ENCODE measurements at places on chromosomes 2 and 18. TPM values are rescaled to one million over a fixed set of nuclear protein-coding genes. Genes with fewer than 3 reads are reported as not detected.
A peak's percentile ranks its signal among the peaks of the same experiment; 100 is the strongest.

The GRP gene
- 1.1 TPM for polyA plus RNA-seq

GRCh38 chr2:97774425-97774824, 61.0 kb downstream of the ZAP70 start:
- no peak for DNase-seq

- DNase-seq = no peak
These were observed 22.4 kb upstream of the NAGK start for GRCh38 chr2:71045865-71046548.

The KCNIP3 gene
- 12.4 TPM for polyA plus RNA-seq

GRCh38 chr18:77985526-77986281, 736.1 kb downstream of the GALR1 start:
- no peak for DNase-seq

The CD28 gene
- polyA plus RNA-seq = 2.5 TPM

GRCh38 chr2:103788389-103788788, 1026.6 kb downstream of the TMEM182 start:
- DNase-seq = no peak

The DPP4 gene
- polyA plus RNA-seq = 157 TPM

- DNase-seq = no peak
These were observed 308.6 kb upstream of the TNP1 start for GRCh38 chr2:217168496-217168895.

The COLEC11 gene
- polyA plus RNA-seq = 3.0 TPM

- no peak for DNase-seq
These were observed 31.0 kb upstream of the GALNT3 start for GRCh38 chr2:165825041-165825440.

DNA sequence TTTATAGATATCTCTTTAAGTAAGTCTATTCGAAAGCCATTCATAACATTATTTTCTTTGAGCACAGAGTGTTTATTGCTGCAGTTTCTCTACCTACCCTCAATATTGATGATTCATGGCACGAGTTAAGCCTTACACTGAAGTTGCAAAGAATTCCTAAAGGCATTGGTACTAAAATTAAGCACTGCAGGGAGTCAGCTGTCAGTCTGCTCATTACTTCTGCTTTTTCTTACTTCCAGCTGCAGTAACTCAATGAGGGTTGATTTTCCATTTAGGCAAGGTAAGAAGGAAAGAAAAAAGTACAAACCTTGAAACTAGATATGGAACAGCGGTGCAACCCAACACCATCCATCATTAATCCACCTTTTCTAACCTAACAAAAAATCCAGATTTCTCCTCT, 65.2 kb downstream of the RNF152 start:
- no peak for DNase-seq

DNA sequence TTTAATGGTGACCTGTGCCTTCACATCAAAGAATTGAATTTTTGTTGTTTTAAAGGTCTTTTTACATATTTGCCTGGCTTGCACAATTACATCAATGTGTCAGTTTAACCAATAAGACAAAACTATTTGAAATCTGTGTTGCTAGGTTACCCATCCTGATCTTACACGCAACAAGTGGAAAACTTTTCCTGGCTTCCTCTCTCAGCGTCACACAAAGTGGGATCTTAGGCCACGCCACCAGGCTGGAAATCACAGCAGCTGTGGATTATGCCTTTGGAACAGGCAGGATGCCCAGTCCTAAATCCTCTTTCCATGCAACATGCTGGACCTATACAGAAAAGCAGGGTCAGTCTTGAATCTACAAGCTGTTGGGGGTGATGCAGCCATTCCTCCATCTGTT, 298.2 kb upstream of the HNRNPA3 start:
- DNase-seq = no peak

The ARHGEF33 gene
- 2.2 TPM for polyA plus RNA-seq

GRCh38 chr2:200658278-200658864, 72.6 kb downstream of the AOX1 start:
- no peak for DNase-seq

GRCh38 chr2:208280933-208281332, 14.9 kb downstream of the PIKFYVE start:
- no peak for DNase-seq

DNA sequence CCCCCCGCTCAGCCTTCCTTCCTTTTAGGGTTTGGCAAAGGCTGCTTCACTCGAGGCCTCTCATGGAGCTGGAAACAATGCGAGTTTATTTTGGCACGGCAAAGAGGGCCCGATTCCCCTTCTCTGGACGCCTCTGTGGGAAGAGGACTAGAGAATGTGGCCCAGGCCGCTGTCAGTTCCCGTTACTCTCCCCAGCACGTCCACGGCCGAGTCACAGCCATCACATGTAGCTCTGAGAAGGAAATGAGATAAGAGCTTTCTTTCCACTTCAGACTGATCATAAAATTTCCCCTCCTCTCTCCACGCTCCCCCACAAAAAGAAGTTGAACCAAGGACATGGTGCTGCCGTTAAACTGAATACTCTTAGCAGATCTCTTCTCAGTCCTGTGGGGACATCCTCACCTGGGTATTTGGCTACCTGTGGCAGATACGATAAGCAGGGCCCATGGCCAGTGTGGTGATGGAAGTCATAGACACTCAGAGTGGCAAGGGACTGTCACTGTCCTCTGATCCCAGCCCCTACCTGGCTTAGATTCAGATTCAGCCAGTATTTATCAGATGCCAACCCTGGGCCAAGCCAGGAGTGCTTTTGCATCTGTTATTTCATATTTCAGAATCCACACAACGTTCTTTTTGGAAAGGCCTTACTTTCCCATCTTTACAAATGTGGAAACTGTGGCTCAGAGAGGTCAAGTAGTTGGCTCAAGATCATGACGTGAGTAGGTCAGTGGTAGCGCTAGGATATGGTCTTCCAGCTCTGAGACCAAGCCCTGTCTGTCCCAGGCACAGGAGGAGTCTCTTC, 101.2 kb downstream of the MCFD2 start:
- peak; percentile 74 for DNase-seq

DNA sequence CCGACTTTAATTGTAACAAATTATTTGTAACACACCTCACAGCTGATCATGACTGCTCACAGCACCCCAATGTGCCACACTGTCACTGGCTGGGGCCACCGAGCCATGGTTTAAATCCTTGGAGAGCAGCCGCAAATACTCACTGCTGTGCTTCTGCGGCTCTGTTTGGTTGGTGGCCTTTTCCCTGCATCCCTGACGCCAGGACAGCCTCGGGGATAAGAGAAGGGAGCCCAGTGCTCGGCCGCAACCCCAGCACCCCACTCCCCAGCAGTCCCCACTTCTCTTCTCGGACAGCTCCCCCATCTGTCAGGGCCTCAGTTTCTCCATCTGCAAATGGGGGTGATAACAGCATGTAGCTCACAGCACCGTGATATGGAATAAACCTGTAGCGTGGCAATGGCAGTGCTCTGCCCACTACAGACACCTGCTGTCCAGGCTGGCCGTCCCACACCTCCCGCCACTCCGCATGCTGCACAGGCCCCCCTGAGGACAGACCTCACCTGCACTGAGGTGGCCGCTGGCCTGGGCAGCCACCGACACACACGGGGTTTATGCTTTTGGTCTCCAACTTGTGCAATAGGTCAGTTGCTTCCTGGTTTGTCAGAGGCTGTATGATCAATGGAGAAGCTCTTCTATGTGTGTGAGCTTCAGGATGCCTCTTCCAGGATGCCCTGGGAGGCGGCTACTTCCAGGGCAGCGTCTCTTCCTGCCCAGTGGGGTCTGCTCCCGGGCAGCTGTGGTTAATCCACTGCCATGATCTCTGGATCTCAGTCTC, 87.1 kb downstream of the NDUFA10 start:
- no peak for DNase-seq

GRCh38 chr2:215870986-215871385, 142.4 kb downstream of the MREG start:
- no peak for DNase-seq

All from renal cortex interstitium (tissue), 15 donors.